ENCODE measurements at places on chromosomes 16 and 17.

DNA sequence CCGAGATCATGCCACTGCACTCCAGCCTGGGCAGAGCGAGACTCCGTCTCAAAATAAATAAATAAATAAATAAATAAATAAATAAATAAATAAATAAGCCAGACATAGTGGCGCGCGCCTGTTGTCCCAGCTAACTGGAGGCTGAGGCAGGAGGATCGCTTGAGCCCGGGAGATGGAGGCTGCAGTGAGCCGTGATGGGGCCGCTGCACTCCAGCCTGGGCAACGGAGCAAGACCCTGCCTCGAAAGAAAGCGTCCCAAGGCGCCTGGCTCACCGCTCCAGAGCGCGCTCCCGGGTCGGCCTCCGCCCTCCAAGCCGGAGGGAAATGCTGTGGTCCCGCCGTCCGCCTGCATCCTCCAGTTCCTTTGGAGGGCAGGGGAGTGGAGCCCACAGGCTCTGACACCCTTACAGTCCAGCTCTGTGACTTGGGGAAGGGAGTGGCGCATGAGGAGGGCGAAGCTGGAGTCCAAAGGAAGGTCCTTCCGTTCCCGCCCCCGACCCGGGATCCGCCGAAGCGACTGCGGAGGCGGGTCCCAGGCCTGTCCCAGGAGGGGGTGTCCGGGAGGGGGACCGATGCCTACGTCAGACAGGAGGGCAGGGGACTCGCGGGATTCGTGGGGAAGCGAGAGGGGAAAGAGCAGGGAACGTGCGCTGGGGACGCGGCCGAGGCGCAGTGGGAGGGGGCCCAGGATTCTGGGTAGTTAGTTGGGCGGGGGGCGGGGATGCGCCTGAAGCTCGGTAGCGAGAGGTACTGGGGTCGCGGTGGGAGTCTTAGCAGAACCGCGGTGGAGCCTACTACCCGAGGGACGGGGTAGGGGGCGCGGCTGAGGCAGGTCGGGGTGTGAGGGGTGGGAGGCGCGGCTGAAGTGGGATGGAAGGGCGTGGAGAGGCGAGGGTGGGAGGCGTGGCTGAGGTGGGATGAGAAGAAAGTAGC, 8.4 kb upstream of the TRPV2 start:
- DNase-seq = no peak

- no peak for DNase-seq
Observed at GRCh38 chr16:8972843-8973586, 9.3 kb upstream of the USP7 start.

DNA sequence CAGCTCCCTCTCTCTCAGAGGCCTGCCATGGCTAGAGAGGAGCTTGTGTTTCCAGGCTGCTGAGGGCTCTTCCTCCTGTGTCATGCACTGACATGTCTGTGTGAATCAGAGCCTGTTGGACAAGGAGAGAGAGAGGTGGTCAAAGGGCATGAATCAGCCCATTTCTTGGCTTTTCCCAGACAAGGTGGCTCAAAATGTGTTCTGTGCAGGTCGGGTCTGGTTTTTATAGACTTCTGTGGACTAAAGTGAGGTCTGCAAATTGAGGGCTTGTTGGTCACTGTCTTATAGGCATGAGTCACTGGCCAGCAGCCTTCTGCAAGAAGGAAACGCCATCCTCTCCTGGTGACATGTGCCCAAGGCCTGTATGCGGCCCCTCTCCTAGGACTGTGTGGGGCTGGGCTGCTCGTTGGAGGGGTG, 97.9 kb downstream of the FOXL1 start:
- no peak for DNase-seq

DNA sequence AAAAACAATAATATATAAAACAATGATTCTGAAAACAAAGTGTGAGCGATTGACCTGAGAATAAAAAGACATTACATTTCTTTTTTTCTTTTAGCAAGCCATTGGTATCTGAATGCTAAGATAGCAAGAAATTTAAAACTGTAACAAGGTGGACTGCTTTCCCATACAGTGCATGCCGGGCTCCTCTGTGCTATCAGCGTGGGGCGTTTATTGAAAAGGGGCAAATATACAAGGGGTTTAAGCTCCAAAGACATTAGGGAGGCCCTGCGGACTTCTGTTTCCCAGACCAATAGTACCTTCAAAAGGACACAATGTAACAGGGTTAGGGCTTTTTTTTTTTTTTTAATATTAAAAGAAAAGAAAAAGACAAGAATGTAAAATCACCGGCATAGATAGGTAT, 261.3 kb downstream of the ZFHX3 start:
- no peak for DNase-seq

DNA sequence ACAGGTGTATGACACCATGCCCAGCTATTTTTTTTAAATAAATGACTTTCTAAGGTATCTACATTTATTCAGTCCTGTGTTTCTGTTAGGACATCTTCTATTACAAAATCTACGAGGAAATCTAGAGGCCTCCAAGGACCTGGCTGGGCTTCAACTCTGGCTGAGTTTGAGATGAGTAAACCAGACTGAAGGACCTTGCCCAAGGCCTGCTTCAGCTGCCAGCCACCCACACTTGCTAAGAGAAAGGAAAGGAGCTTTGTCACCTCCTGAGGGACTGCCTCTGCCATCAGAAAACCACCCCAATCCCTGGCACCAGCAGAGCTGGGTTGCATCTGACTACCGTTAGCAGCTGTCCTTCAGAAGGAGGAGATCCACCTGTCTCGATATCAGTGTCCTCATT, 1.3 kb upstream of the MYO1D start:
- DNase-seq = no peak

GRCh38 chr16:457732-458400, 32.4 kb downstream of the RAB11FIP3 start:
- no peak for DNase-seq

GRCh38 chr17:72424505-72425117, 303.8 kb downstream of the SOX9 start:
- no peak for DNase-seq

DNA sequence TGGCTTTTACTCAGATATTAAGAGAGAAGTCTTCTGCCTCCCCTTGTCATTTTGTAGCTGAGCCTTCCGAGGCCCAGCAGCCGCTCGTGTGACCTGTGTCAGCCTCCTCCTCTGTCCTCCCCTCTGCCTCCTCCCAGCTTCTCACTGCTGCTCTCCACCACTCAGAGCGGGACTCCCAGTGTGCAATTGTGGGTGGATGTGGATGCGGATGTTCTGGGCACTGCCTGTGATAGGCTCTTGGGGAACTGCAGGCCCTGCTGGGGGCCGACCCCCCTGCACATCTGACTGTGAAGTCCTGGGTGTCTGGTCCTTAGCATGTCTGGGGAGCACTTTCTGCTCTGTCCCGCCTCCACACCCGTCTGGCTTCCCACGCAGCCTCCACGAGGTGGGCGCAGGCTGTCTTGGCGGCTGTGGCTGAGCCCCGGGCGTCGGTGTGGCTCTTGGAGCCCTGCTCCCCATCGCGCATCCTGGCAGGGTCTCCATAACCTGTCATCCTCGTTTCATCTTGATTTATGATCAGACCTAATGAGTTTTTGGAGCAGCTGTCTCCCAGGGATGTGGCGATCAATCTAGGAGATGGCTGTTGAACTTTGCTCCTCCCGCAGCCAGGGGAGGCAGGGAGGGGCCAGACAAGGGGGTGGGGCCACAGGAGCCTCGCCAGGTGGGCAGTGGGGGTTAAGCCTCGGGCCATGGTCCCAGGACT, 28.1 kb downstream of the GRIN2C start:
- DNase-seq = no peak

DNA sequence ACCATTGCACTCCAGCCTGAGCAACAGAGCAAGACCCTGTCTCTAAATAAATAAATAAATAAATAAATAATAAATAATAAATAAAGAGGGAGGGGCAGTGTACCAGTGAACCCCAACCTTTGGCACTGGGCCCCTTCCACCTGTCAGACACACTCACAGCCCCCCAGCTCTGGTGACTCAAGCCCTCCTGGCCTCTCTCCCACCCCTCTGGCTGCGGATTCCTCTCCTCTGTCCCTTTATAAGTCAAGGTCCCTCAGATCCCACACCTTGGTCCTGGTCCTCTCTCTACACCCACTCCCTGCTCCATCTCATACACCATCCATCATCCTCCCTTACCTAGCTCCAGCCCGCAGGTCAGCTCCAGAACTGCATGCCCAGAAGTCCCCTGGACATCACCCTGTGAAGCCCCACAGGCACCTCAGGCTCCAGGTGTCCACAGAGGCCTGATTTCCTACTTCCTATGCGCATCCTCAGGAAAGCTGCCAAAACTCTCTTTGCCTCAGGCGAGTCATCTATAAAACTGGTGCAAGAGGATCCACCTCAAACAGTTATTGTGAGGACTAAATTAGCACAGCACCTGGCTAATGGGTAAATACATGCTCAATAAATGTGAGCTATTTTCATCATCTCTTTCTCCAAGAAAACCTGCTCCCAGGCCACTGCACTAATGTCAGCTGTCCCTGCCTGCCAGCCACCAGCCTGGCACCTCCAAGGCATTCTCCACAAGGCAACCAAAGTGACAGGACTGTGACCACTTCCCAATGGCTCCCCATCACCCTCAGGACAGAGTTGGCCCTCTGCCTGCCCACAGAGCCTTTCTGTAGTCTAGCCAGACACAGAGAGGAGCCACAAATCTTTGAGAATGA, 46.8 kb downstream of the BEAN1 start:
- DNase-seq = no peak

GRCh38 chr17:57925361-57925990, 29.7 kb downstream of the CUEDC1 start:
- no peak for DNase-seq

- no peak for DNase-seq
Observed at GRCh38 chr17:45143767-45144198, 4.5 kb upstream of the HEXIM1 start.

GRCh38 chr17:77246110-77247047, 105.6 kb downstream of the SEC14L1 start:
- DNase-seq = no peak

- DNase-seq = no peak
Observed at GRCh38 chr17:77756028-77756427, 202.5 kb upstream of the TNRC6C start.

DNA sequence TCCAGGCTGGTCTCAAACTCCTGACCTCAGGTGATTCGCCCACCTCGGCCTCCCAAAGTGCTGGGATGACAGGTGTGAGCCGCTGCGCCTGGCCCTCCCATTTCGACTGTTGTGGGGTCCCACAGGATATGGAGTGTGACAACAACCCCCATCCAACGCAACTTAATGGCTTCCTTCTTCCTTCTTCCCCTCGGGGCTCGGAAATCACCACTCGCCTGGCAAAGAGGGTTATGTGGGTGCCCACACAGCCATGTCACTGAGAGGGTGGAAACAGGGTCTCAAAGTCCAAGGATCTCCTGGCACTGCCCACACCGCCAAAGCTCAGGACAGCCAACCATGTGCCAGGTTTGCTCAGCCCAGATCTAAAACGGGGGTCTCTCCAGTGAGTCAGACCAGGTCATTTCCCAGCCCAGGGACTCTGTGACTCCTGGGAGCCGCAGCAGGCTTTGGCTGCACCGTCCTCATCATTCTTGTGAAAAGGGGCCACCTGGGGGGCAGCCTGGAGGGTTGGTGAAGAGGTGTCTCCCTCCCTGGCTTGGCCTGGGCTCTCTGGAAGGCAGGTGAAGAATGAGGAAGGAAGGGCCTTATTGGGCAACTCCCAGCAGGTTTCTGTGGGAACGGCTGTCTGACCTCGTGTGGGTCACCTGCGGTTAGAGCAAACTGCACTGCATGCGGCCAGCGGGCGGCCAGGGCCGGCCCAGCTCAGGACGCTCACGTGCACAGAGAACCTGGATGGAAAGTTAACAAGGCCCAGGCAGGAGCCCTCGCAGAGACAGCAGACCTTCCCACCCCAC, 25.3 kb upstream of the LITAF start:
- DNase-seq = no peak

DNA sequence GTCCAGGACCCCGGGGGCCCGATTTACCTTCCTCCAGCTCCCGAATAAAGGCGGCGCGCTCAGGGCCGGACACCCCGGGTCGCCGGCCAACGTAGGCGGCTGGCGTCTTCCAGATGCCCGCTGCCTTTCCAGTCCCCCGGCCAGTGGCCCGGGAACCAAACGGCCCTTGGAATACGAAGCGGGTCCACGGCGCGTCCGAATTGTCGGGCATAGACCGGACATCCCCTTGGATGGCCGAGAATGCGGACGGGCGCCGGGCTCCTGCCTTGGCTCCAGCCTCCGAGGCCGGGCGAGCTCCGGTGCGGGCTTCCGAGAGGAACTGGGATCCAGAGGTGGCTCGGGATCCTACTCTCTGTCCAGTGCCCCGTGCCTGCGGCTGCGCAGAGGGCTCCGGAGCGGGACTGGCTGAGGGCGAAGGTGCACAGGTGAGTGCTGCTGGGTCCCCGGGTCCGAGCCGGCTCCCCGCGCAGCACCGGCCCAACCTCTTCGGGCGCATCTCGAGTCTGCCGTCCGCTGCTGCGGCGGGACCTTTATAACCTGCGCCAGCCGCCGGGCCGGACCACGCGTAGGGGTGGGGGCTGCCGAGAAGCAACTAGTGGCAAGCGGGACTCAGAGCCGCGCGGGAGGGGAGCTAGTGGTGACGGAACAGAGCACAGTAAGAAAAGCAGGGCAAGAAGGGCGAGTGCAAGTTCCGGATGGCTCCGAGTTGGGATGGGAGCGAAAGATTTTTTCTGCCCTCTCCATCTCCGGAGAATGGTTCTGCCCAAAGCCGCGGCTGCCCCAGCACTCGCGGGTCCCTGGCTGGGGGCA, at the start of gene HAP1:
Gene HAP1 (minus strand): TSS at position 505 of the 810 bp plus-strand sequence. CDS start 9 bp downstream, at position 496.
- DNase-seq = peak; percentile 13

GRCh38 chr16:84478172-84478947, 26.1 kb downstream of the MEAK7 start:
- DNase-seq = no peak

DNA sequence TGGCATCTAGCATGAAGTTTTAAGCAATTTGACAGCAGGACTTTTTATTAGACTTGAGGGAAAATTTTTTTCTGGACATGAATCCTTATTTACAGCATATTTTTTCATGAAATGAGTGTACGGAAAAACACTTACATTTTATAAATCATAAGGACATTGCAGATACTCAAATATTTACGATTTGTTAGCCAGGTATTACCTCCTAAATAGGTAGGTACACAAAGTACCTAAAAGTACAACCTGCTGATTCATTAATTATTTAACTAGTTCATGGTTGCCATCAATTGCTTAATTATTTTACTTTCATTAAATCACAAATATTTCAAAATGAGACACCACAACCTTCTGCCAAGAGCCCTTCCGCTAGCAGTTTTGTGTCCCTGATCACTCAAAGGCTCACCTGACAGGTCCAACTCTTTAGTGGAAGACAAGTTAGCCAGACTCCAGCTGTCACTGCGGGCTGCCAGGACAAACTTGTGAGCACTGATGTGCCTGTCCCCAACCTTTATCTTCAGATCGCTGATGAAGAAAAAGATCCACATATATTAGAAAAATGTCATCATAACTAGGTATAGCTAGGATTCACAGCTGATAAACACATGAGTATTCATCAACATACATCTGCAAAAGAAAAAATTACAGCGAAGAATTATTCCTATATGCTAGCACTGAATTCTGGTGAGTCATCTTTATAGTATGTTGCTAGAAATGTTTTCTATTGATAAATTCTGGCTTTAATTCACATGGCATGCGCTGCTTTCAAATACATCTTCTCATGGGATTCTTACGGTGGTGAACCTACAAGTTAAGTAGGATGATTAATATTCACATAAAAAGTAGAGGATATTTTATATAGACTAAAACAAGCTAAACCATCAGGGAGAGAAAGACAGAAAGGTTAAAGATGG, 28.2 kb downstream of the ANKFY1 start:
- no peak for DNase-seq

All from NCI-H748 treated with DMSO at 0.1 percent for 48 hours (cell line).